ENCODE measurements at places on chromosomes 5 and 9.
A peak's percentile ranks its signal among the peaks of the same experiment; 100 is the strongest.

DNA sequence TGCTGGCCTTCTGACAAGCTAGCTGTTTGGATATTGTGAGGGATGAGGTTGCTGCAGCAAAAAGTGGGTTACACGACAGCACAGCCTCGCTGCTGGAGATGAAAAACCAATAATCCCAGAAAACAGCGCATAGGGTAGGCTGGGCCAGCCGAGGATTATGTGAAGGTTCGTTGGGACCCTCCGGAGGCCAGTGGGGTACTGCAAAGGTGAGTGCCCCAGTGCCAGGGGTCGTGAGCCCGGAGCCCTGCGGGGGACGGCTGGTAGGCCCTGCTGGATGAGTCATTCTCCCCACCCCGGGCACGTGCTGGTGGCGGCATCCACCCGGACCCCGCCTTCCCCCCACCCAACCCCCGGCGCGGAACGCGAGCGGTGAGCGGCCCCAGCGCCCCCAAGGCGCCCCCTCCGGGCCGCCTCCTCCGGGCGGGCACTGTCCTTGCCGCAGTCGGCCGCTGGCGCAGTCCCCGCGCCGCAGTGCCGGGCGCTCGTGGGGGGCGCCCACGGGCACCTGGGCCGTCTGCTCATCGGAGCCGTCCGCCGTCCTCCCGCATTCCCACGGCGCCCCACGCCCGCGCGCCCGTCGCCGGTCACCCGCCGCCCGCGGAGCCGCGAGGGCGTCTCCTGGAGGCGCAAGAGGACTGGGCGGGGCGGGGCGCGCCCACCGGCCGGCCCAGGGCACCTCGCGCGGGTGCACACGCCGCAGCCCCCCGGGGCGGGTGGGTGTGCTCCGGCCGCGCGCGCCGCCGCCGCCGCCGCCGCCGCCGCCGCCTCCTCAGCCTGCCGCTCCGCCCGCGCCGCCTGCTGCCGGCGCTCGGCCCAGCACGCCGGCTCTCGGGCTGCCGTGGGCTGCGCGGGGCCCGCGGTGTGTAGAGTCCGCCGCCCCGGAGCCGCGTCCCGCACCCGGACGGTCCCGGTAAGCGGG lies at the start of gene PHF24:
PHF24 (plus strand) TSS at position 794 of the 919 bp plus-strand sequence. CDS start 13,014 bp downstream, outside the sequence.
- DNase-seq, result no peak

DNA sequence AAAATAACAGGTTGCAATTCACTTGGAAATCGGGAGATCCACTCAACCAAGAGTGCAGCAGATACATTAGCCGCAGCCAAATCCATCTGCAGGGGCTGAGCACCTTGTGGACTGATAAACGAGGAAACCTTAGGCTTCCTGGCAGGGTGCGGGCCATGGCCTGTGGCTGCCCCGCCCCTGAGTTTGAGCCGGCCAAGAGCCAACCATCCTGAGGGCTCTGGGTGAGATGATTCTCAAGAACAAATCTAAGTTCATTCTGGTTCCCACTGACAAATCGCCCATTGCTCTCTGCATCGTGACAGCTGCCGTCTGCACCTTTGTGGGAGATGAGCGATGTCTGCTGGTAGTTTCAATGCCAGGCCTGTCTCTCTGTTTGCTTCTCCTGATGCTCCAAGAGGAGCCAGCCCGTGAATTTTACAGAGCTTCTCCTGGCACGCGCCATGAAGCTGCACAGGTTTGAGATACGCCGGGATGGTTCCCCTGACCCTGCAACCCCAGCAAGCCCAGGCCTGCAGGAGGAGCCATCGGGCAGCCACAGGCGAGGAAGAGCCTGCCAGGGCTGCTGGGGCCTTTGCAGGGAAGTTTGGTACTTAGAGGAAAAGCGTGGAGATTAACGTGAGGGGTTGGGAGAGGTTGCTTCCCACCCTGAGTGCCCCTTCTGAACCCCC lies 154.0 kb downstream of the OLFM1 start:
- DNase-seq, result no peak

DNA sequence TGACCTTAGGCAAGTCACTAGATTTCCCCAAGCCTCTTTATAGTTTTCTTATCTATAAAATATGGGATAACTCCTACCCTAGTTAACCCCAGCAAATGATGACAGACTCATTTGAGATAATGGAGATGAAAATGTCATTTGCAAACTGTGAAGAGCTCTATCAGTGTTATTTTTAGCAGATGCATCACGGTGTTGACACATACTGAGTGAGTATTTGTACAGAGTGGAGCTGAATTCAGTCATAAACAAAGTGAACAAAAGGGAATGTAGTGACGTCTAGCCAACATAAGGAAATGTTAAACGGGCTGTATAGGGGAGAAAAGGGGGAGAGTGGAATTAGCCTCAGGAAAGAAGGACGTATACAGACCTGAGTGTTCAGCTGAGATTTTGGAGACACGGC lies 75.9 kb downstream of the NMUR2 start:
- no peak for DNase-seq

DNA sequence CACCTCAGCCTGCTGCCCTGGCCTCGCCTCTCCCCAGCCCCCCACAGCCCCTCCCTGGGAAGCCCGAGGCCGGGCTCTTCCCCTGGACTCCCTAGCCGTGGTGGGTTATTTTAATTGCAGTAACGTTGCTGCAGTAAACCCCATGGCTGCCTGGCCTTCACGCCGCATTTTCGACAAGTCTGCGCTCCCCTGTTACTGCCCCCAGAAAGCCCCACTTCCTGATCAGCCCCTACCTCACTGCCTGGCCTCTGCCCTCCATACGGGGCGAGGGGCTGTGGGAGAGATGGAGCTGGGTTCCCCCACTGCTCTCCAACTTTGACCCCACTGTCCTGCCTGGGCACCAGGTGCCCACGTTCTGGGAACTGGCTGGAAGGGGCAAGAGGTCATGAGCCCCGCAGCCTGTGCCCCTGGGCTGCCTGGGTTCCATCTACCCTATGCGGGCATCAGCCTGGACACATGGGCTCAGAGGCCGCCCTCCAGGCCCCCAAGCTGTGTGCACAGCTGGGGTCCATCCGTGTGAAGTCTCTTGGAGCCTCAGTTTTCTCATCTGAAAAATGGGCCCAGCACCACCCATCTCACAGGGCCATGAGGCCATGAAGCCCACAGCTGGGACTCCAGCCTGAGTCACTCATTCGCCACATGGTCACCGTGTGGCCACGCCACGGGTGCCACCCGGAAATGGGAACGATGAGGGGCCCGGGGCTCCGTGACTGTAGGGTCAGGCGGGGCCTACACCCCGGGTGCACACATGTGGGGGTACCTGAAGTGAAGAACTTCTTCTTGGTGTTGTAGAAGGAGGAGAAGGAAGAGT lies 11.5 kb downstream of the EGFL7 start:
- DNase-seq, result no peak

GRCh38 chr9:82021198-82021597 lies 32.6 kb downstream of the SPATA31D1 start:
- peak; percentile 65 for DNase-seq

- no peak for DNase-seq
Measured at GRCh38 chr9:88567870-88568269, 32.9 kb downstream of the NXNL2 start.

DNA sequence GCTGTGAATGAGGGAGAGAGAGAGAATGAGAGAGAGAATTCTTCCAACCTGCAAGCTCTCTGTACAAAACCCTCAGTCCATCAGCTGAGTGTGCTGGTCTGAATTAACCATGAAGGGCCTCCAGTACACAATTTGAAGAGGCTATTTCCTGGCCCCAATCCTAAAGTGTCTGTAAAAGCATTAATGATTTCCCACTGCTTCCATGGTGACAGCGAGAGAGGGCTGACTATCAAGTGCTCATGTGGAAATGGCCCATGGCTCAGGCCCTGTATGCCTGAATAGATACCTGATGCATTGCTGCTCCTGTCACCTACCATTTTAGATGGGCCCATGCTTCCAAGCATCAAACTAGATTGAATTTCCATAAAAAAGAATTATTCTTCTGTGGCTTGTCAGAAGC lies 592.4 kb downstream of the KIF4B start:
- DNase-seq, result no peak

DNA sequence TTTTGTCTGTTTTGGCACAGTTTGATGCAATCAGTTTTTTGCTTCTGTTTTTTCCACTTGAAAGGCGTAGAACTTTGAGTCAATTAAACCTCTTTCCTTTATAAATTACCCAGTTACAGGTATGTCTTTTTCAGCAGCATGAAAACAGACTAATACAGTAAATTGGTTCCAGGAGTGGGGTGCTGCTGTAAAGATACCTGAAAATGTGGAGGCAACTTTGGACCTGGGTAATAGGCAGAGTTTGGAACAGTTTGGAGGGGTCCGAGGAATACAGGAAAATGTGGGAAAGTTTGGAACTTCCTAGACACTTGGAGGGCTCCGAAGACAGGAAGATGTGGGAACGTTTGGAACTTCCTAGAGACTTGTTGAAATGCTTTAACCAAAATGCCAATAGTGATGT lies 2022.2 kb downstream of the MAT2B start:
- DNase-seq, result no peak

DNA sequence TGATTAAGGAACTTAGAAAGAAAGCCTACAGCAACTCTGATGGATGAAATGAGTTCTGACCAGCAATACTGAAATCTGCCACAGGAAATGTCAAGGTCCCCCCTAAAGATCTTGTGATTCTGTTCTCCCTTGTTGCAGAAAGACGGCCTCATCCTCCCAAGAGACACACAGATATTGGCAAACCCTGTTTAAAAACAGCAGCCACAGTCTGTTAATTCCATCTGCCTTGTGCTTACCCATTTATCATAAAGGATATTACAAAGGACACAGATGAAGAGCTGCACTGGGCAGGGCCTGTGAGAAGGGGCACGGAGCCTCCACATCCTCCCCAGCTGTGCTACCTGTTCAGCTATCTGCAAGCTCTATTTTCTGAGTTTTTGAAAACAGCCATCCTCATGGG lies 15.2 kb downstream of the RAPGEF1 start:
- DNase-seq, result no peak

GRCh38 chr5:156971848-156972525 lies 9.0 kb upstream of the TIMD4 start:
- no peak for DNase-seq

GRCh38 chr5:38426490-38426889 lies 130.0 kb downstream of the LIFR start:
- DNase-seq, result peak; percentile 70

- DNase-seq, result no peak
Measured at GRCh38 chr9:85036496-85036895, 367.0 kb downstream of the NTRK2 start.

GRCh38 chr5:77936365-77936693 lies 160.2 kb upstream of the TBCA start:
- no peak for DNase-seq

DNA sequence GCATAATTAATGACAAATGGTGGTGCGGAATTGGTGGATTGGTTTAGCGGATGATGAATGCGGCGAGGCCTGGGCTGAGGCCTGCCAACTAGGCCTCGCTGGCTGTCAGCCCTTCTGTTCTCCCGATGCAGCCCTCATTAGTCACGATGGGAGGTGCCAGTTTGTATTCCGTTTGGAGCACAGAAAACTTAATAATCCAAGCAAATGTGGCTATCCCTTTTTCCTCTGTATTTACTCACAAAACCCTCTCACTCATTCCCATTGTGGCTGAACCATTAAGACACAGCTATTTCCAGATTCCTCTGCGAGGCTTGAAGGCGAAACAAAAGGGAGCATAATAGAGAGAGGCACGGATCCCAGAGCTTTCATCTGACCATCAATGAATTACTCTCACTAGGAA lies 114.3 kb downstream of the MVB12B start:
- DNase-seq, result no peak

- DNase-seq, result no peak
Measured at GRCh38 chr5:36723912-36724311, 117.5 kb downstream of the SLC1A3 start.

DNA sequence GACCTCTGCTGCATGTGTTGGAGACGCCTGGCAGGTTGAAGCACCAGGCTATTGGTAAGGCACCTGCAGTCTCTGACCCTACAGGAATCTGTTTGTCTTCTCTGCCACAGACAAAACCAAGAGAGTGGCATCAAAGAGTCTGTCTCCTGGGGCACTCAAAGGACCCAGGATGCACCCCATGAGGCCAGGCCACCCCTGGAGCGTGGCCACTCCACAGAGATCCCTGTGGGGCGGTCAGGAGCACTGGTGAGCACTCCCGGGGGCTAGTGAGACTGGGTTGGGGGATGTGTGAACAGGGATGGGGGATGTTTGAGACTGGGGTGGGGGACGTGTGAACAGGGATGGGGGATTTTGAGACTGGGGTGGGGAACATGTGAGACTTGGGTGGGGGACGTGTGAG lies 240.3 kb downstream of the CACNA1B start:
- DNase-seq, result no peak

DNA sequence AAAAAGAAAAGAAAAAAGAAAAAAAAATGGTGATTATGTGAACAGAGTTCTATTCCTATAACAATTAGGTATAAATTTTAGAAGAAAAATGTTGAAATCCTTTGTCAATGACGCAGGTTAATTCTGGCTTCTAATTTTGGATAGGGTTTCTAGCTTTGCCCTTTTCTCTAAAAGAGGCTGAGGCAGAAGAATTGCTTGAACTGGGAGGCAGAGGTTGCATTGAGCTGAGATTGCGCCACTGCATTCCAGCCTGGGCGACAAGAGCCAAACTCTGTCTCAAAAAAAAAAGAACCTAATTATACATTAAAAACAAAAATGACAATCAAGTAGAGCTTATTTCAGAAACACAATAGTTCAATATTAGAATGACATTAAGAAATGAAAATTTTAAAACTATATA lies 2.9 kb downstream of the STXBP1 start:
- DNase-seq, result no peak

DNA sequence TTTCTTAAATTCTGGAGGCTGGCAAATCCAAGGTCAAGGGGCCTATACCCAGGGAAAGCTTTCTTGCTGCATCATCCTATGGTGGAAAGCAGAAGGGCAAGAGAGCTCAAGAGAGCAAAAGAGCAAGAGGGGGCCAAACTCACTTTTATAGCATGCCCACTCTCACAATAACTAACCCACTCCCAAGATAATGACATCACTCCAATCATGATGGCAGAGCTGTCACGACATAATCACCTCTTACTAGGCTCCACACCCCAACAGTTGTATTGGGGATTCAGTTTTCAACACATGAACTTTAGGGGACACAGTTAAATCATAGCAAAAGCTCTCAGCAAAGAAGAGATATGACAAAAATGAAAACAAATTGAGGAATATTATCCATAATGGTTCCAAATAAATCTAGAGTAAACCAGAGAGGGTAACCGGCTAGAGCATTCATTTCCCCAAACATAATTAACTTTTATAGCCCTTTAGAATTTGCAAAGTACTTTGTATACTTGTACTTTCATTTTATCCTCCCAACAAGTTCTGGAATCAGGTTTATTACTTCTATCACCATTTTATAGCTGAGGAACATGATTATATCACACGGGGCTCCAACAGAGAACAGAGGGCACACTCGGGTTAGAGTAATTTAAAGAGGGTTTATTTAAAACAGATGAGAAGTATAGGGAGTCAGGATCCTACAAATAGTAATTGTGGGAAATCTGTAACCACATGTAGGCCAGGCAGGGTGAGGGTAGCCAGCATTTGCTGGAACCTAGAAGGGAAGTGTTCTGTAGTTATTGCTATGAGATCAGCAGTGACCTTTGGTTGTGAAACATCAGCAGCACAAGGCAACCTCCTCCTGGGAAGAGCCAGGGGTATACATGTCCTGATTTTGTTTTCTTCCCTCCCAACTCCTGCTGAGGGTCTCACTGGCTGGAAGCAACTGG lies 7.2 kb upstream of the TARS1 start:
- peak; percentile 49 for DNase-seq

Measured in amniotic epithelial cell (primary cell).